ENCODE measurements at places on chromosomes 5 and 9.

DNA sequence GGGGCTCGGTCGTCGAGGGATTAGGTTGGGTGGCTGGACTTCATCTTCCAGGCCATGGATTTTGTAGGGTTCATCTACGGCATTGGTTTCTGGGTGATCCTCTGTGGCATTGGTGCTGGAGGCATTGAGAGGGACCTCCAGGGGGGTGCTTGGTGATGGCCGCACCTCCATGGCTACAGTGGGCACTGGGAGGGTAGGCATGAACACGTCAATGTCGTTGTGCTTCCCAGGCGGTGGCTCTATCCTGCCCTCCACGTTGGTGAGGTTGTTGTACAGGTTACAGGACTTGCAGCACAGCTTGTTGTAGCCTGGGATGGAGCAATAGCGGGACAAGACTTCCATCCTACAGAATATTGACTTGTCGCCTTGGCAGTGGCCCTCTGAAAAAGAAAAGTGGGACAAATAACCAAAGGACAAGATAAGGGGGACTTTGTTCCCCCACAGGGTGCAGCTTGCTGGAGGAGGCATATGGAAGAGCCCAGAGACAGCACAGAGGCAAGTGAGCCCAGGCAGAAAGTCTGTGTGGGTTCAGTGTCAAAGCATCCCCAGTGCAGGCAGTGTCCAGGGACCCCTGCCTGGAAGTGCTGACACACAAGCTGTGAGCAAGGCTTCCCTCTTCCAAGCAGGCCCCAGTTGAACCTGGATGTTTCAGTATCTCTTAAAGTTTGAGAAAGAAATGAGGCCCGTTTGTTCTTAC is 53.9 kb downstream of the ZNF354C start:
- no peaks in the 10 kb centered on the region for H3K36me3 ChIP-seq
- no peaks in the 10 kb centered on the region for H3K27me3 ChIP-seq
- no peaks in the 10 kb centered on the region for H3K4me1 ChIP-seq
- no peak overlapping the region for H3K4me3 ChIP-seq
- H3K27ac ChIP-seq = no peak overlapping the region

DNA sequence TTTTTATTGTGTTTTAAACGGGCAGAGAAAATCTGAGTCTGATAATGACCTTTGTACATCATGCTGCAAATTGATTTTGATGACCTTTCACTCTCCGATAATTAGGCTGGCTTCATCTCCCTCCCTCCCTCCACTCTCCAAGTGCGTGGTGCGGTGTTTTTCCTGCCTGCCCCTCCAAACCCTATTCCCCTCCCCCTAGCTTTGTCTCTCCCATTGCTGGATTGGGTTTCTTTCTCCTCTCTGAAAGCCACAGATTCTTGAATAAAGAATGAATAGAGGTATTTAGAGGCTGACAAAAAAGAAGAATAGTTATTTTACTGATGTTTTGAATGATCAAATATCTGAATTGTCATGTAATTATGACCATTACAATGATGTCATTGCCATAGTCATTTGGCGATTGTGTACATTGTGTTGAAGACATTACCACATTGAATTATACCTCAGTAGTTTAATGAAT is 571.1 kb upstream of the ZNF608 start:
- H3K27ac ChIP-seq = no peak overlapping the region
- peak; percentile 10 for DNase-seq
- no peaks in the 10 kb centered on the region for H3K36me3 ChIP-seq

GRCh38 chr5:33023649-33024048 is 312.5 kb downstream of the NPR3 start:
- no peaks in the 10 kb centered on the region for H3K4me1 ChIP-seq
- no peak overlapping the region for H3K4me3 ChIP-seq
- peak; percentile 56 for DNase-seq
- H3K27me3 ChIP-seq = no peaks in the 10 kb centered on the region

- H3K27ac ChIP-seq = peak overlapping the region; percentile 89
- H3K27me3 ChIP-seq = no peaks in the 10 kb centered on the region
- H3K36me3 ChIP-seq = no peaks in the 10 kb centered on the region
- H3K4me1 ChIP-seq = peaks cover 23% of the 10 kb centered on the region
Measured at GRCh38 chr5:78985725-78986223, 664 bp upstream of the ARSB start.

DNA sequence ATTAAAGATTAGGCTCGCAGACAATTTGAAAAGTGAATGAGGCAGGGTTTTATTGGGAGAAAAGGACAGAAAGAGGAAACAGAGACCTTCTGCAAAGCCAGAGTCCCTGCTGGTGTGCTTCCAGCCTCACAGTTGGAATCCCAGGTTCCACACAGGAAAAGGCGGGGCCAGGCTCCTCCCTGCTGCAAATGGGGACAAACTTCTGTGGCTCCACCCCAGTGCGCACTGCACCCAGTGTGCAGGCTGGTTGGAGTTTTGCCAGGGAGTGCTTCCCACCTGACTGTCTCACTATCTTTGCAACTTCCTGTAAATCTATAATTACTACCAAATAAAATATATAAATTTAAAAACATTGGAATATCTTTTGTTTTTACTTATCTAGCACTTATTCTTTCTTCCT is 386.0 kb upstream of the GRIN3A start:
- DNase-seq = no peak
- no peak overlapping the region for H3K27ac ChIP-seq
- no peaks in the 10 kb centered on the region for H3K4me1 ChIP-seq
- no peaks in the 10 kb centered on the region for H3K36me3 ChIP-seq
- H3K27me3 ChIP-seq = no peaks in the 10 kb centered on the region
- H3K4me3 ChIP-seq = no peak overlapping the region

GRCh38 chr9:116661037-116661954 is 25.8 kb upstream of the TRIM32 start:
- H3K36me3 ChIP-seq = no peaks in the 10 kb centered on the region
- no peak overlapping the region for H3K4me3 ChIP-seq
- no peak overlapping the region for H3K27ac ChIP-seq
- DNase-seq = peak; percentile 60
- no peaks in the 10 kb centered on the region for H3K4me1 ChIP-seq

DNA sequence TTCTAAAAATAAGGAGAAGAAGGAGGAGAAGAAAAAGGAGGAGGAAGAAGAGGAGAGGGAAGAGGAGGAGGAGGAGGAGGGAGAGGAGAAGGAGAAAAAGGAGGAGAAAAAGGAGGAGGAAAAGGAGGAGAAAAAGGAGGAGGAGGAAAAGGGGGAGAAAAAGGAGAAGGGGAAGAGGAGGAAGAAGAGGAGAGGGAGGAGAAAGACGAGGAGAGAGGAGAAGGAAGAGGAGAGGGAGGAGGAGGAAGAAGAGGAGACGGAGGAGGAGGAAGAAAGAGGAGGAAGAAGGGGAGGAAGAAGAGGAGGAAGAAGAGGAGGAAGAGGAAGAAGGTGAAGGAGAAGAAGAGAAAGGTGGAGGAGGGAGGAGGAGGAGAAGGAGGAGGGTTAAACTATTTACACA is 210.2 kb upstream of the TRPM3 start:
- H3K4me3 ChIP-seq = no peak overlapping the region
- H3K27me3 ChIP-seq = no peaks in the 10 kb centered on the region
- no peak for DNase-seq
- H3K36me3 ChIP-seq = no peaks in the 10 kb centered on the region
- H3K4me1 ChIP-seq = no peaks in the 10 kb centered on the region

- no peak for DNase-seq
- H3K36me3 ChIP-seq = no peaks in the 10 kb centered on the region
- no peaks in the 10 kb centered on the region for H3K4me1 ChIP-seq
- no peaks in the 10 kb centered on the region for H3K27me3 ChIP-seq
- H3K4me3 ChIP-seq = no peak overlapping the region
Measured at GRCh38 chr5:81601919-81602318, 149.0 kb downstream of the SSBP2 start.

DNA sequence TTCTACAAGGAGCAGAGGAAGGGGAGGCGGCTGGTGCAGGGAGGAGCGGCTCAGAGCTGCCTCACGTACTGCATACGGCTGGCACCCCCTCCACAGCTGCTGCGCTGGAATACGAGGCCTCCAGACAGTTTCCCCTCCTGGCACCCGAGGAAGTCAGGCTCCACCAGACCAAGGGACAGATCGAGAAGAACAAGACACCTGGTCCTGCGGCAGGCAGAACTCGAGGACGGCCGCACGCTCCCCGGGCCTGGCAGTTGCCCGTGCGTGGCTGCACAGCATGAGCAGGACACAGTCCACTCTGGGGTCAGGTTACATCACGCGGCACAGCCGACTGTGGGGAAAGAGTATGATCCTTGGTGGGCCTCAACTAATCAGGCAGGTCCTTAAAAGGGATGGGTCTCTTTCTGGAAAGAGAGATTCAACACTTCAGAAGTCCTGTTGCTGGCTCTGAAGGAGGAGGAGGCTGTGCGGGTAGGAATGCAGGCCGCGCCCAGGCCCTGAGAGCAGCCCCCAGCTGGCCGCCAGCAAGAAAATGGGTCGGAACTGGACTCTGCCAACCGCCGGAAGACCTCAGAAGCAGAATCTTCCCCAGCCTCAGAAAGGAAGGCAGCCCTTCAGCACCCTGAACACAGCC is 11.6 kb downstream of the UBAC1 start:
- H3K4me1 ChIP-seq = peaks cover 5% of the 10 kb centered on the region
- H3K36me3 ChIP-seq = no peaks in the 10 kb centered on the region
- no peak for DNase-seq
- H3K4me3 ChIP-seq = no peak overlapping the region

- peaks cover 4% of the 10 kb centered on the region for H3K4me1 ChIP-seq
- no peaks in the 10 kb centered on the region for H3K36me3 ChIP-seq
- peak; percentile 13 for DNase-seq
- no peak overlapping the region for H3K27ac ChIP-seq
- no peak overlapping the region for H3K4me3 ChIP-seq
Measured at GRCh38 chr5:98301547-98301946, 471.9 kb upstream of the RGMB start.

DNA sequence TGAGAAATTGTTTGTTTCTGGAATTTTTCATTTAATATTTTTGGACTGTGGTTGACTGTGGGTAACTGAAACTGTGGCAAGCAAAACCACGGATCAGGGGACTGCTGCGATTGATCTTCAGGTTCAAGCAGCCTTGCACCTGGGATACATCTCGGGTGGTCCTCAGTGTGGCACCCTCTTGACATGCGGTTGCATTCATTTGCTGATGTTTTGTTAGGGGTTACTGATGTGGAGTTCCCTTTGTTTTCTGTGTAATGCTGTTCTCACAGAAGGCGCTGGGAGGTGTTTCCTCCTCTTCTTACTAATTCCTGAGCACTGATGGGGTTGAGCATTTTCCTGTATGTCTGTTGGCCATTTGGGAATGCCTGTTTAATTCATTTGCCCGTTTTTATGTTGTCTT is 60.4 kb downstream of the EHMT1 start:
- no peaks in the 10 kb centered on the region for H3K27me3 ChIP-seq
- no peak overlapping the region for H3K4me3 ChIP-seq
- H3K36me3 ChIP-seq = no peaks in the 10 kb centered on the region
- H3K27ac ChIP-seq = no peak overlapping the region
- H3K4me1 ChIP-seq = peaks cover 5% of the 10 kb centered on the region

GRCh38 chr9:71108937-71109336 is 12.5 kb downstream of the TRPM3 start:
- no peaks in the 10 kb centered on the region for H3K27me3 ChIP-seq
- H3K27ac ChIP-seq = no peak overlapping the region
- H3K4me3 ChIP-seq = no peak overlapping the region
- H3K4me1 ChIP-seq = no peaks in the 10 kb centered on the region

DNA sequence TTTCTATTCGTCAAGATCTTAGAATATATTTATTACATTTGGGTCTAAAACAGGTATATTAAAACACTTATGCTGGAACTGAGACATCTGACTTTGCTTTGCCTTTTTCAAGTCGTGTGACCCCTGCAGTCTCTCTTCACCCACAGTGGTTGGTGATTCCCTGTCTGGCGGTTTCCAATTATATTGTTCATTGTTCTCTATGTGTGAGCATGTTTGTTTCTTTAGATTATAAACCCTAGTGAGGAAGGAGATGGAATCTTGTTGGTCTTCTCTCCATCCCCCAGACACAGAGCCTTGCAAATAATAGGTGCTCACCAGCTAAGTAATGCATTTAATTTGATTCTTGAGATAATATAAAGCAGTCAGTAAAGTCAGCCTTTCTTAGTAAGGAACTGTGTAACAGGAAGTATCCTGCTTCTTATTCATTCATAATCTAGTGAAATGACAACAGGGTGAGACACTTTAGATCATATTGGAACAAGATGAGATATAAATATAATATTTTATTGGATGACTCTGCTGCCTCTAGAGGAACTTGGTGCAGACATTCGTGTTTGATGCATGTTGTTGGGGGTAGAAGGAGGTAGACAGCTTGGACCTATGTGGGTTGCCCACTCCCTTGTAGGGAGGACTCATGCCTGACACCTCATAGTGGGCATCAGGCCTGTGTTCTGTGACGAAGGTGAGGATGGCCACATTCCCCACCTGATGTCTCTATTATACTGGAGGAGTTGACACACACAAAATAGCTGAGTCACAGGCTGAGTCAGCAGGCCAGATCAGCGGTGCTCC is 88.1 kb downstream of the FGF1 start:
- H3K4me3 ChIP-seq = no peak overlapping the region
- peak overlapping the region; percentile 26 for H3K27ac ChIP-seq
- peaks cover 31% of the 10 kb centered on the region for H3K4me1 ChIP-seq

DNA sequence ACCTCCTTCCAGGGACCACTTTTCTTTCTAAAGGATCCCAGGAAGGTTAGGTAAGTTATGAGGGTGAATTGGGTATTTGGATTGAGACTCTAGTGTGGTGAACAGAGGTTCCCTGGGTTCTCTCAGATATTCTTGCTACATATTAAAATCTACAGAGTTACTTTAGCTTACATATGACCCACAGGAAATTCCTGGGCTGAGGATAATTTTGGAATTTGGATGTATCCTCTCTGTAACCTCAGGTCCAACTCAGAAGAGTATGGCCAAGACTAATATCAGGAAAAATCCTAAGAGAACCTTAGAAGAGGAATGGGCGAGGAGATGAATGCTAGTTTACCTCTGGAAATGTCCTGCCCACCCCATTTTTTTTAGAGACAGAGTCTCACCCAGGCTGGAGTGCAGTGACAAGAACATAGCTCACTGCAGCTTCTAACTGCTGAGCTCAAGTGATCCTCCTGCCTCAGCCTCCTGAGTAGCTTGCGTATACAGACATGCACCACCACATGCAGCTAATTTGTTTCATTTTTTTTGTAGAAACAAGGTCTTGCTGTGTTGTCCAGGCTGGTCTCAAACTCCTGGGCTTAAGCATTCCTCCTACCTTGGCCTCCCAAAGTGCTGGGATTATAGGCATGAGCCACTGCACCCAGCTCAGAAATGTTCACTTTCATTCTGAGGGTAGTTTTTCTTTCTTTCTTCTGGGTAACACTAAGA is 196.4 kb downstream of the ARHGEF28 start:
- no peaks in the 10 kb centered on the region for H3K27me3 ChIP-seq
- H3K27ac ChIP-seq = peak overlapping the region; percentile 7
- H3K4me3 ChIP-seq = no peak overlapping the region
- peaks cover 48% of the 10 kb centered on the region for H3K4me1 ChIP-seq
- DNase-seq = peak; percentile 21

GRCh38 chr9:111414406-111414805 is 69.8 kb downstream of the ECPAS start:
- peaks cover 47% of the 10 kb centered on the region for H3K36me3 ChIP-seq
- H3K27ac ChIP-seq = no peak overlapping the region
- no peak overlapping the region for H3K4me3 ChIP-seq
- H3K27me3 ChIP-seq = no peaks in the 10 kb centered on the region
- no peak for DNase-seq
